ENCODE measurements at places on chromosomes 2 and 18.

DNA sequence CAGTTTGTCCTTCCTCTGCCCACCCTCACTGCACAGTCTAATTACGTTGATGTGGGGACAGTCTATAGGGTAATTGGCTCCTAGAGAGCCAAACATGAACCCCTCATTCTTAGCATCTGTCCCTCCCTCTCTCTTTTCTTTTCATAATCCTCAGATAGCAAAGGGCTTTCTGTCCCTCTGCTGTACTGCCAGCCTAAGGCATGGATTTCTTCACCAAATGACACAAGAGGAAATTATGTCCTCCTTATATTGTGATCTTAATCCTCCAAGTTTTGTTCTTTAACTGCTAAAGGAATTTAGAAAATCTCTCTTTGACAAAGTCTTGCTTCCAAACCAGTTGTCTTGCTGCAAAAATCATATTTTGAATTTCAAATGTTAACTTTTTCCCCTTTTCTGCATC lies 18.5 kb downstream of the ANTXR1 start:
- DNase-seq: no peak

- no peak for DNase-seq
These were observed 38.4 kb downstream of the PKP4 start for GRCh38 chr2:158495175-158495574.

DNA sequence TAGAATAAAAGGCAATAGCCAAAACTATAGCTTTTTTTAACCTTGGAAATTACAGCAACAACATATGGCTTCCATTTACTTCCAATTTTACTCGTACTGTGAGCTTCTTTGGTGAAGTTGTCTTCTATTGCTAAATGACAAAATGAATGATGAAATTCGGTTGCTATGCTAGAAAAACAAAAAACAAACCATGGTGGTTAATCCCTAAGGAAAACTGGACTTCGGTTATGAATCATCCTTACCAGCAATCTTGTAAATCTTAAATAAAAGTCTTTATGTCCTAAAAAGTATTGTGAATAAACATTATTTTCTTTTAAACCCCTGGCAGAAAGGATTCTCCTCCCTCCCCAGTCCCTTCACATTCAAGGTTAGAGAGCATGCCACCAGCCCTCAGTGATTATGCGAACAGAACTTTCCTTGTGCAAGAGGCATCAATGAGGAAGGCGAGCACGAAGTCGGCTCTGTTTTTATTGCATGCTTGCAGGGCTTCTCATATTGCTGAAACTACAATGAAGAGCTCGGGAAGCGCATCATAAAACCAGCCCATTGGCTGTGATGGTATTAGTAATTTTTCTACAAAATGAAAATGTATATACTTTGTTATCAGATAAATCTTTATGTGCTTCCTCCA lies 62.9 kb downstream of the ZNF521 start:
- no peak for DNase-seq

DNA sequence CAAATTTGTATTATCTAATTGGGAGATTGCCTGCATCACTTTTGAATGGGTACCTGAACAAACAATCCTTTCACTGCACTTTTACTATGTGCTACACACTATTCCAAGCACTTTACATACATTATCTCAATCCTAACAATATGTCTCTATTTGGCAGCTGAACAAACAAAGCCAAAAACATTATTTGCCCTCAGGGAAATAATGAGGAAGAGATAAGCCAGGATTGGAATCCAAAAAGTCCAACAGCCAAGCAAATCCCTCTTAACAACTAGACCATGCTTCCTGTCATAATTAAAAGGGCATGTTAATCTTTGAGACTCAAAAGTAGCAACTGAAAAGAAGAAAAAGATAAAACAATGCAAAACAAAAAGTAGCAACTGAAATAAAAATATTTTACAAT lies 32.1 kb downstream of the RPRD1A start:
- no peak for DNase-seq

DNA sequence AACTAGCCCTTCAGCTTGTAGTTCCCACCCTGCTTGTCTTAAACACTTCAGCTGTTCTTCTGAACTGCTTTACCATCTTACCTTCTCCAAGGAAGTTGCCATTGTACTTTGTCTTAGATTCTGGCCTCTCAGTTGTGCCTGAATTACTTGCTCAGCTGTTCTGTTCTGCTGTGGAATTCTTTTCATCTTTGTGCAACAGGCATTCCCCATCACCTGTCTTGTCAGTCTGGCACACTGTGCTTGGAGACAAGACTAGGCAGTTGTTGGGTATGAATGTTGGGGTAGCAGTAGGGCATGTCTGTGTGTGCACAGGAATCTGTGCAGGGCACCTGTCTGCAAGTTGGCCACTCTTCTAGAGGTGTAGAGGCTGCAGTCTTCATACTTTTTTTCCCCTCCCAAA lies 38.7 kb downstream of the PHLPP1 start:
- DNase-seq: no peak

DNA sequence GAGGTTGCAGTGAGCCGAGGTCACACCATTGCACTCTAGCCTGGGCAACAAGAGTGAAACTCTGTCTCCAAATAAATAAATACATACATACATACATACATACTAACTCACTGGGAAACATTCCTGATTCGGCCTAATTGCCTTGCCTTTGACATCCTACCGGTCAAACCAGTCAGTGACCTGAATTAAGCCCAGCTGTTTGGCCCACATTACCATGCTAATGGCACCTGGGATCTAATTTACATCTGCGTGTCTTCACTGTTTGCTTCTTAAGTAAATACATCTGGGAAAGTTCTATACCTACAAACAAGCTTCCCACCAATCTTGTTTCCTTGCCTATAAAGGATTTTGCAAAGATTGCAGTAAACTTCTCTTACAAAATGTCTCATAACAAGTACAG lies 230.2 kb upstream of the ZC3H15 start:
- DNase-seq: no peak

DNA sequence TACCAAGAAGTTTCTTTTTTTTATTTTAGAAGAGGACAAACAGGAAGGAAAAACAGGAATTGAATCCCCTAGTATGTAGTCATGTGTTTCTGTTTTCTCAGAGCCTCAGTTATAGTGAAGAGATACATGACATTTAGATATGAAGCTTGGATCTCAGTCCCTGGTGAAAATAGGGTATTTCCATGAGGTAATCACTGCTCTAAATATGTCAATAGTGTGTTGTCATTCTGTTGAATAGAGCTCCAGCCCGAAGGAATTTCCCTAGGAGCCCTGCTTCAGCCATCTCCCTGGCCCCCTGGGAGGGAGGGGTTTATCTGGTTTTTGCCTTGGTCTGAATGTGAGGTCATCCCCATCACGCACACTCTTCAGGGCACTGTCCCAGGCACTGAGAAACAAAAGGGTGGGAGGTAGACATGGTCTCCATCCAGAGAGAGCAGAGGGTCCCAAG lies 47.1 kb upstream of the REL start:
- no peak for DNase-seq

- DNase-seq: no peak
These were observed 36.9 kb downstream of the SUMO1 start for GRCh38 chr2:202201220-202202160.

- no peak for DNase-seq
These were observed 60.2 kb downstream of the RMDN2 start for GRCh38 chr2:37985333-37985732.

- no peak for DNase-seq
These were observed 167.2 kb upstream of the PIEZO2 start for GRCh38 chr18:11316546-11316945.

Measured in stimulated activated CD8-positive, alpha-beta memory T cell treated with anti-CD3 and anti-CD28 coated beads, Interleukin-7, amount 100 ng/mL, for 4 hours (primary cell).